Stimulated activated CD8-positive, alpha-beta memory T cell treated with anti-CD3 and anti-CD28 coated beads, Interleukin-2, amount 100 ng/mL, for 48 hours (primary cell): ENCODE measurements at places on chromosomes 11 and 22.

- DNase-seq = no peak
Observed at GRCh38 chr11:8026982-8027381, 39.8 kb downstream of the EIF3F start.

DNA sequence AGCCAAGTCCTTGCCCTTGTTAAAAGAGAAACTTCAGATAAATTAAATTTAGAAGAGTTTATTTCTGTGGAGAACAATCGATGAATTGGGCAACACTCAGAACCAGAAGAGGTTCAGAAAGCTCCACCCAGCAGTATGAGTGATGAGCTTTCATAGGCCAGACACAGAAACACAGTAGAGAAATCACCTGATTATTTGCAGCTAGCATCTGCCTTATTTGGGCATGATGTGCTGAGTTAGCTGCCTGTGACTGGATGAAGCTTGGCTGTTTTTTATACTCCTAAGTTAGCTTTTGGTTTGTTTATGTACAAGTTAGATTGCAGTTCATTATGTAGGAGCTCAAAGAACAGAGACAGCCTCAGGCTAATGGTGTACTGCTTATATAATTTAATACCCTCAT lies 269.5 kb upstream of the SESN3 start:
- DNase-seq = no peak

- DNase-seq = no peak
Observed at GRCh38 chr11:57336111-57336666, 497 bp upstream of the SSRP1 start.

GRCh38 chr11:76048763-76049162 lies 157.5 kb downstream of the WNT11 start:
- no peak for DNase-seq

DNA sequence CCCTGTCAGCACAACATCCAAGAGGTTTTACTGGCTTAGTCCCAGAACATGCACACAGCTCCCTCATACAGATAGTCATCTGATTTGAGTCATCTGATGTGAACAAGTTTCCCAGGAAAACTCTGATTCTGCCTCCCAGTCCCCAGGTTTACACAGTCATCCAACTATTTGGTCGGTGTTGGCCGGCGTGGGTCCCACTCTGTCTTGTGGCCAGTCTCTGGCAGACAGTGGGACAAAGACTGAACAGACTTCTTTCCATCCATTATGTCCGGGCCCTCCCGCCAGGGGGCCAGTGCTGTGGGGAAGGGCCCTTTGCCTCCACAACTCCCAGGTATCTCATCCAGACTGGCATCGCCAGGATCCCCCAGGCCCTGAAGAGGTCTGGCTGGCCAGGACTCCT lies 60.0 kb downstream of the BTG4 start:
- no peak for DNase-seq

DNA sequence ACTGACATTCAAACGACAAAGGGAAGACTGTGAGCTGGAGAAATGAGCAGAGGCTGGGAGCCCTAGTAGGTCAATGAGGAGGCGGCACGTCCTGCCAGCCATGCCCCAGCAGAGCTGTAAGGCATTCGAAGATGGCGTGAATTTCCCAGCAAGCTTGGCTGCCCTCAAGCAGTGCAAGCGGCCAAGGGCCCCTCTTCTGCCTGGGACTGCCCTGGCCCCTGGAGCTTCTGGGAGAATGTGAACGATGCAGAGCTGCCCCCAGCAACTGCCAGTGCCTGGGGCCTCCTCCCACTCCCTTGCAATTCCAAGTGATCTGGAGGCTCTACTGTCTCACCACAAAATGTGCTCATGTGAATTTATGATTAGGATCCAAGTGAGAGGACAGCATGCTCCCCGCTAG lies 4.3 kb downstream of the PPM1F start:
- DNase-seq = no peak

DNA sequence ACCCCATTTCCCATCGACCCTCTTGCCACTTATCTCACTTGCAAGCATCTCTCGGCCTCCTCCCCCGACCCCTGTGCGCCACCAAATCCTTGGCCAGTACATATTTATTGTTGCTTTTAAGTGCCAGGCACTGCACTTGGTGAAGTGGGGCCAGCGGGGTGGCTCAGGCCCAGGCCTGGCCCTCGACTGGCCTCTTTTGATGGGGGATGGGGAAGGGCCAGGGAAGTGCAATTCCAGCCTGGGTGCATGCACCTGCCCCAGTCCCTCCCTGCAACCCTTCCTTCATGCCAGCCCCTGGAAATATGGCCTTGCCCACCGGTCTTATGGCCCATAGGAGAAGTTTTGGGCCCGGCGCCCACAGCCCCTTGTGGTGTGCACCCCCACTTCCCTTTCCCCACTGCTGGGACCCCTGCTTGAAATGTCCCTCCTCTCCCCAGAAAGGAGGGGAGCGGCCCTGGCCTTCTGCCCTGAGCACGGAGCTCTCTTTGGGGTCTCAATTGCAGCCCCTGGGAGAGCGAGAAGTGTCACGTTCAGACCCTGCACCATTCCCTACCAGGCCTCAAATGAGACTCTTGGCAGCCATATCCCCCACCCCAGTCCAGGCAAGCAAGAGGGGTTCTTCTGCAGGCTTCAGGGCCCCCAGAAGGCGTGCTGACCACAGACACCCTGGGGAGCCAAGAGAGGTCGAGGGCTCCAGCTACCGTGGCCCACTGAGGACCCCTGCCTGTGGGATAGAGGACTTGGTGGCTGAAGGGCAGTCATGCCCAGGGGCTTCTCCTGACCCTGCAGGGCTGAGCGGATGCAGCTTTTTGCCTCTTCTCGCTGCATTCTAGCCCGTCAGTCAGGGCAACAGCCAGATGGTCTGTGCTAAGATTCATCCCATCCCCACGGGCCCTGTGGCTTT lies 961 bp downstream of the SUSD2 start:
- DNase-seq = no peak

DNA sequence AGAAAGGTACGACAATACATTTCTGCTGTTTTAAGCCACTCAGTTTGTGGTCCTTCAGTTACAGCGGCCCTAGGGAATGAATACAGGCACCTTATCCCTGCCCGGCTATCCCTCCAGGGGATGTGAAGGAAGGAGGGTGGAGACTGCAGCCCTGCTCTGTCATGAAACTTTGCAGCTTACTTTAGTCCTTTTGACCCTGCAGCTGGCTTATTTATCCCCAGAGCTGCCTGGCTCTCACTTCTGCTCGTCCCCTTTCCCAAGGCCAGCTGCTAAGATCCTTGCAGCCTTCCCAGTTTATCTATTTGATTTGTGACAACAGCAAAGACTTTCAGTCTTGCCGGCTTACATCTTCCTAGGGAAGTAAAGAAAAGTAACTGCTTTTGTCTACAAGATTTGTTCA lies 55.2 kb downstream of the SC5D start:
- DNase-seq = no peak

GRCh38 chr11:37087650-37088572 lies 489.9 kb upstream of the RAG2 start:
- no peak for DNase-seq

DNA sequence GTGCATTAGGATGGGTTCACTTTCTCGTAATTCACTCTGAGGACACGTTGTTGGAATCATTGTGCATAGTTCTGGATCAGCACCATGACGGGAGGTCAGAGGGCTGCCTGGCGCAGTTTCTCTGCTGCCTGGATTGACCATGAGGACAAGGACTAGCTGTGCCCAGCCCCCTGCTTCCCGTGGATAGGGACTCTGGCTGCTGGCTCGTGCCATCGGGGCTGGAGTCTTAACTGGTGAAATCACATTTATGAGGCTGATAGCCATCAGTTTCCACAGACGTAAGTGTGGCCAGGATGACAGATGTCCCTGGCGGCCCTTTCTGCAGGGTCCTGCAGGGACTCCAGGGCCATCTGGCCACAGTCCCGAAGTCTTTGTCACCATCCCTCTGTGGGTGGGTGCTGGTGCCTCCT lies 24.1 kb upstream of the GRAMD4 start:
- DNase-seq = no peak

GRCh38 chr11:70502677-70503467 lies 104.5 kb downstream of the CTTN start:
- DNase-seq = no peak

DNA sequence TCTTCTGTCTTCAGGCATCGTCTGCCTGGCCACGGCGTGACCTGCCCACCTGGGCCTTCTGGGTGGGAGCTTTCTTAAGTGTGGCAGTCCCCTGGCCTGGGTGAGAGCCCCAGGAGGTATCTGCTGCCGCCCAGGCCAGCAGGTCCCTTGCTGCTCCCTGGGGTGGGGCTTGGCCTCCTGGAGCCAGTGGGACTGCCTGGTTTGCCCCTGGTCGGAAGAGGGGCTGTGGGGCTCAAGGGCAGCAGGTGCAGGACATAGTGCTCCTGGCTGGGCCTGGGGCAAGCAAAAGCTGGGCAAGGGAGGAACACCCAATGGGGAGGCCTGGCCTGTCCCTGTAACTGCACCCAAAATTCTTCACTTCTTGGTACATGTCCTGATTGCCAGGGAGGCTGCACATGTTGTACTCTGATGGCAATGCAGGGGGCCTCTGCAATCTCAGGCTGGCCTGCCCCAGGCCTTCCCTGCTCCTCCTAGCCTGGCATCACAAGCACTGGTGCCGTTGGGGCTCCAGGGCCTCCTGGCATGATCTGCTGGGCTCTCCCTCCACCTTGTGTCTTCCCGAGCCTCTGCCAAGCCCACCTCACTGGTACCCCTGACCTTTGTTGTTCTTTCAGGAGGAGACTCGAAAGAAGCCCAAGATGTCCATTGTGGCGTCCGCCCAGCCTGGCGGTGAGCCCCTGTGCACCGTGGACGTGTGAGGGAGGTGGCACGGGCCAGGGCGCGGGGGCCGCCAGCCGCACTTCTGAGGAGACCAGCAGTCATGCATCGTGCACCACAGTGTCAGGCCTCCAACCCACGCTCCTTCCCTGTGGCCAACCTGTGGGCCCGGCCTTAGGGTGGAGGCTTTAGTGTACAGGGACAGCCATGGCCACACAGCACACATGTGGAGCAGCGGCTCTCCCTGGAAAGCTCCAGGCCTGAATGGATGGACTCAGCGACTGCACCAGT lies 6.2 kb upstream of the RANBP1 start:
- DNase-seq = no peak

DNA sequence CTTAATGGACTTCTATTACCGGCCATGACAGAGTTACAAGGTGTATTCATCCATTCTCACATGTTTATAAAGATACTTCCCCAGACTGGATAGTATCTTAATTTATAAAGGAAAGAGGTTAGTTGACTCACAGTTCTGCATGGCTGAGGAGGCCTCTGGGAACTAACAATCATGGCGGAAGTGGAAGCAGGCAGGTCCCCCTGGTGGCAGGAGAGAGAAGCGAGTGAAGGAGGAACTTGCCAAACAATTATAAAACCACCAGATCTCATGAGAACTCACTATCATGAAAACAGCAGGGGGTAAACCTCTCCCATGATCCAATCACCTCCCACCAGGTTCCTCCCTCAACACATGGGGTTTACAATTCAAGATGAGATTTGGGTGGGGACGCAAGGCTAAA lies 170.0 kb upstream of the PDGFD start:
- no peak for DNase-seq

DNA sequence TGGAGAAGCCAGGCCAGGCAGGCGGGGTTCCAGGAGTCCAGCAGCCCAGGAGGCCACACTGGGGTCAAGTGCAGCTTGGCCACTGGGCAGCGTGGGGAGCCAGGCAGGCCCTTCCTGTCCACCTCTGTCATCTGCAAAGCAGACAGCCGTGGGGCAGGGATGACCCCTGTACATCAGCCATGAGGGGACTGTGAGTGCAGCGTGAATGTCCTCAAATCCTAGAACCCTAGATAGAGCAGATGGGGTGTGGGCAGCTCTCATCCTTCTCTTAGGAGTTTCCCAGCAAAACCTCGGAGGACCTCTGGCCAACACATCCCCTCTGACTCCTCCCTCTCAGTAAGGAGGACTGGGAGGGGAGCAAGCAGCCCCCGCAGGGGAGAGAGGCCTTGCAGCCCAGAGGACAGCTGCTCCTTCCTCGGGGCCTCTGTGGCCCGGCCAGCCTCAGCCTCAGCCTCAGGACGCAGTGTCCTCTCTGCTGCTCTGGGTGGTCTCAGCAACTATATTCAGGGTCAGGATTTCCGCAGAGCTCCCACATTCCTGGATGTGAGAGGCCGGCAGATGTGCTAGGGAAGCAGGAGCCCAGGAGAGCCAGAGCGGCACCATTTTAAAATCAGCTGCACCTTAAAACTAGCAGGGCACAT lies 820.5 kb downstream of the BRD1 start:
- no peak for DNase-seq

DNA sequence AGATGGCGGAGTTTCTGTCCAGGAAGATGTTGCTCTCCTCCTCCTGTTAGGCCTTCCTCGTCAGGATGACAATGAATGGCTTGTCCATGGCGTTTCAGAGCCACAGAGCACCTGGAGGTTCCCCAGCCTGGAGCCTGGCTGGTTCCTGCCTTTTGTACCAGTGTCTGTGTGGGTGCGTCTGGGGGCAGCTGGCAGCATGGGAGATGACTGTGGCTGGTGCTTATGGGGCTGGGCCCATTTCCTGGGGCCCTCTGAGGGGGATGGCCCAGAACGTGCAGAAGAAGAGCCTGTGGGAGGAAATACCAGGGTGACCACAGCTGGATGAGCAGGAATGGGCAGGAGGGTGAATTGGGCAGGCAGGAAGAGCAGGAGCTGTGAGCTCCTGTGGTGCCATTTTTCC lies 6.7 kb downstream of the SLC37A2 start:
- no peak for DNase-seq

DNA sequence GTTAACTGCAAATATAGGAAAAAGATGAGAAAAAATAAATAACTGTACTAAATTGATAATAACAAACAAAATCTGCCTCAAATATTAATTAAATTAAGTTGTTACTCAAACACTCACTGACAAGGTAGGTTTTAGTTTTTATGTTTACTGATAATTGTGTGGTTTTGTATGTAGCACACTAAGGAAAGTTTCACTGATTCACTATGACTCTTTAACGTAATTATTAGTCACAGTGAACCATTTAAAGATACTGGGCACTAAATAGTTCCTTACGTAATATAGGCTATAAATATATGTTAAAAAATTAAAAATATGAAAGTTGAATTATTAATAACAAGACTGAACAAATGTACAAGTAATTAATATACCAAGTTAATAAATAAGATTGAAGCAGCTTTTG lies 2330.0 kb upstream of the RAG2 start:
- DNase-seq = no peak

- DNase-seq = no peak
Observed at GRCh38 chr11:19929147-19929546, 216.5 kb downstream of the NAV2 start.

DNA sequence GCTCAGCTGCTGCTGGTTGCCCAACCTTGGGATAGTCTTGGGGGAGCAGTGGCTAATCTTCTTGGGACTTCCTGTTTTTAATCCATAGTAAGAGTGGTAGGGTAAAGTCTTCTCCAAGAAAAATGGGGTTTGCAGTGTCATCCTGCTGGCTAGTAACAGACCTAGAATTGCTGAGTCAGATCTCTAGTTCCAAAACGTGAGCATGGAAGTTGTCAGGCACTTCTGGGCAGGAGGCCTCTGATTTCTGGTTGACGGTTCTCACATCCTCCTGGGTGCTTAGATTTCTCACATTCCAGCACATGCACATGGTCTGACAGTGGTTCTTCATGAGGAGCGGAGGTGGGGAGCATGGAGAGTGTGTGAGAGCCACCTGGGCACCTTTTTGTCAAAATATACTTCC lies 410.0 kb downstream of the OPCML start:
- no peak for DNase-seq

DNA sequence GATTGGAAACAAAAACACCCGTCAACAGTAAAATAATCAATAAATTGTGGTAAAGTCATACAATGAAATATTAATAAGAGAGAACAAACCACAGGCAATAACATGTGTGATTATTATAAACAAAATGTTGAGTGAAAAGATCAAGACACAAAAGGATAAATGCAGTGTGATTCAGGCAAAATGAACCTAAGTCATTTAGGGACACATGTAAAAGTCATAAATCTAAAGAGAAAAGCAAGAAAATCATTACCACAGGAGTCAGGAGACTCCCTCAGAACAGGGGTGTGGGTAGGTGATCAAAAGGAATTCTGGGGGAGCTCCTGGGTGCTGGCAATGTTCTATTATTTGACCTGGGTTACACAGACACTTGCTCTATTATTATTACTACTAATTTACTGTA lies 47.9 kb upstream of the PPP2R1B start:
- no peak for DNase-seq
